ENCODE measurements at places on chromosomes 11 and 22.

GRCh38 chr11:69204941-69205742, 49.4 kb downstream of the SMIM38 start:
- no peak for DNase-seq

GRCh38 chr11:24589064-24589463, 92.2 kb downstream of the LUZP2 start:
- DNase-seq, result no peak

DNA sequence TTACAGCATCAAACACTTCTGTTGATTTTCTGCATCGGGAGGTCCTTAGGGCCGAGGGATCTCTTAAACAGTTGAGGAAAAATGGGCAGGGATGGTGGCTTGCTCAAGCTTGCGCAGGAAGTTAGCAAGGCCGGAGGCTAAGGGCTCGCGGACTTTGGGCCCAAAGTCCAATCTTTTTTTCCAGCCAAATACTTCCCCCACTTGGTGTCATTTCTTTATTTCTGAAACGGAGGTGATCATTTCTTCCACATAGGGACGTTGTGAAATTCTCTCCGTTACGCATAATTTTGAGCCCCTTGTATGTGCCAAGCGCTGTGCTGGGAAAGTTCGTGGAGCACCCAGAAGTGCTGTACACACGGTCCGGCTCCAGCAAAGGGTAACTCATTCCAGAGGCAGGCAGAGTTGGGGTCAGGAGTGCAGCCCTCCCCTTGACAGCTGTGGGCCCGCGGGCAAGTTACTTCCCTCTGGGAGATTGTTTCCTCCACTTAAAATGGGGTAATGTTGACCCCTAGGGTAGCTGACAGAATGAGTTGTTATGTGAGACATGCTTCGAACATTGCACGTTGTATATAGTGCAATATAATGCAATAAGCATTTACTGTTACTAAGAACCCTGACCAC, 809 bp downstream of the MIEF1 start:
- DNase-seq, result no peak

DNA sequence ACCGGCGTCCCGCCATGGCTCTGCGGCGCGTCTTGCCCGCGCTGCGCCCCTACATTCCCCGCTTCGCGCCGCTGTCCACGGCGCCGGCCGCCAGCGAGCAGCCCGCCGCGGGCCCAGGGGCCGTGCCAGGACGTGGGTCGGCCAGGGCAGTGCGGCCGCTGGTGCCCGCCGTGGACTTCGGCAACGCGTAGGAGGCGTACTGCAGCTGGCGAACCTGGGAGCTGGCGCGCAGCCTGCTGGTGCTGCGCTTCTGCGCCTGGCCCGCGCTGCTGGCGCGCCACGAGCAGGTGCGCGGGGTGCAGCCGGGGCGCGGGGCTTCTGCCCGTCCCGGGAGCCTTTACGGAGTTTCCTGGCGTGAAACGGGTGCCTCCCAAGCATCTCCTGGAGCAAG, 20.1 kb downstream of the DGCR6L start:
- DNase-seq, result no peak

GRCh38 chr11:121554552-121554951, 101.8 kb upstream of the SORL1-AS1 start:
- no peak for DNase-seq

- DNase-seq, result no peak
Measured at GRCh38 chr11:45523760-45524159, 141.7 kb downstream of the CHST1 start.

GRCh38 chr11:5808500-5809121, at the start of gene OR52N2:
Gene OR52N2 (plus strand): TSS chr11:5808924. CDS start chr11:5820336, 11,412 bp downstream.
- peak; percentile 43 for DNase-seq

GRCh38 chr22:43983808-43984207, 28.6 kb downstream of the SAMM50 start:
- DNase-seq, result no peak

GRCh38 chr11:119461229-119461963, 38.4 kb upstream of the THY1 start:
- no peak for DNase-seq

DNA sequence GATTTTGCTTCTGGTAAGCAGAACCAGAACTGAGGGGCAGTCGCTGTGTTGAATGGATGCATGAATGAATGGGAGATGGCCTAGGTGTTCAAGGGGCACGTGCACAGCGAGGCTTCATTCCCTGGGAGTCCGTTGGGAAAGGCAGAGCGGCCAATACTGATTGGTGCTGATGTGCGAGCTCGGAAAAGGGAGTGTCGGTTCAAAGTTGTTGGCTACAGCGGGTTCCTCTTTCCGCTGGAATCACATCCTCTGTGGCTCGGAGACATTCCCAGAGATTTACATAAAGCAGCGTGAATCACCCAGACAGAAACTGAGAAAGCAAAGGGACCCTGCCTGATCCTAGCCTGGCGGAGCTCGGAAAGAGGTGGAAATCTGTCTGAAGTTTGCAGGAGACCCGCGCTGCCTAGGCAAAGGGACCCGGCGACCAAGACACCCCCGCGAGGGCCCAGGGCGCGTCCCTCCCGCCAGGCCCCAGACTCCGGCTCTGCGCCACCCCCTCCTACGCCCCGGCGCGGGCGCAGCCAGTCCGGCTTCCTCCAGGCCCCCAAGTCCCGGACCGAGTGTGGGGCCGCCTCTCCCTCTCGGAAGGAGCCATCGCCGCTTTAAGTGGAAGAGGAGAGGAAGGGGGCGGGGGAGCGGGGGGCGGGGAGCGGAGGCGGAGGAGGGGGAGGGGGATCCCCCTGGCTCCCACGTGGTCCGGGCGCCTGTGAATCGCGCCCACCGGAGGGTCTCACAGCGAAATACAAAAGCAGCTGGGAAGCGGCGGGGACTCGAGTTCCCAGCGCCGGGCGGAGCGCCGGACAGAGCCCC, at the start of gene FJX1:
Gene FJX1 (plus strand): TSS at position 774 of the 810 bp plus-strand sequence. CDS start 177 bp downstream, outside the sequence.
- peak; percentile 24 for DNase-seq

DNA sequence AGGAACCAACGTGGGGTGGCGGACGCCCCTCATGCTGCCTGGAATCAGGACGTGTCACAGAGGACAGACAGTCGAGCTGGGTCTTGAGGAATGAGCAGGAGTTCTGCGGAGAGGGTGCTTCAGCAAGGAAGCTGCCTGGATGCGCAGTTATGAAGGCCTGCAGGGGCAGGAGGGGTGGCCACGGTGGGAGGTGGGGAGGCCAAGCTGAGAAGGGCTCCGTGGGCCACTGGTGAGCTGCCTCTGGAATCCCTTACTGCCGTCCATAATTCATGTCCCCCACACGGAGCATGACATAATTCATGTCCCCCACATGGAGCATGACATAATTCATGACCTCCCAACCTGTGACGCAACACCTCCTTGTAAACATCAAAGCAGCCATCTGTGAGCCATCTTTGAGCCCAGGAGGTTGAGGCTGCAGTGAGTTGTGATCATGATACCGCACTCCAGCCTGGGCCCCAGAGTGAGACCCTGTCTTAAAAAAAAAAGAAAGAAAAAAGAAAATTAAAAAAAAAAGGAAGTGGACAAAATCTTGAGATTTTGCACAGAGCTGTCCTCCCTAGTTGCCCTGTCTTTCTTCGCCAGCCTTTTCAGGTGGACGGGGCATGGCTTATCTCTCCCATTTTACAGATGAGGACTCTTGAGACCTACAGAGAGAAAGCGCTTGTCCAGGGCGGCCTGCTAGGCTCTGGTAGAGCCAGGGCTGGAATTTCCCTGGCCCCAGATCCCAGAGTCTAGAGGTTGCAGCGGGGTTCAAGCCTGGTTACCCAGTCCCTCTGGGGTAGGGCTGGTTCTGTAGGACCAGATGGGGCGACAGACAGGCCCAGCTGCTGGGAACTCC, 24.3 kb upstream of the PICK1 start:
- no peak for DNase-seq

DNA sequence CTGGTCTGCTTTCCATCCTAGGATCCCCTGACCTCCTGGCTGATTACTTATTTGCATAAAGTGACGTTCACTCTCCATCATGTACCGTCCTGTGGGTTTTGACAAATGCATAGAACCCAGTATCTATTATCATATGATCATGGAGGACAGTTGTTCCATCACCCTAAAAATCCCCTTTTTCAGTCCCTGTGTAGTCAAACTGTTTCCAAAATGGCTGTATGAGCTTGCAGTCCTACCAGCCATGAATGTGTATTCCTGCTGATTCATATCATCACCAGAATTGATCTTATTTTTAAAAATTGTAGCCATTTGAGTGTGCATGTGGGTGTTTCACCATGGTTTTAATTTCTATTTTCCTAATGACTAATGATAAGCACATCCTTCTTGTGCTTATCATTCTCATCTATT, 108.8 kb downstream of the MPPED1 start:
- DNase-seq, result no peak

DNA sequence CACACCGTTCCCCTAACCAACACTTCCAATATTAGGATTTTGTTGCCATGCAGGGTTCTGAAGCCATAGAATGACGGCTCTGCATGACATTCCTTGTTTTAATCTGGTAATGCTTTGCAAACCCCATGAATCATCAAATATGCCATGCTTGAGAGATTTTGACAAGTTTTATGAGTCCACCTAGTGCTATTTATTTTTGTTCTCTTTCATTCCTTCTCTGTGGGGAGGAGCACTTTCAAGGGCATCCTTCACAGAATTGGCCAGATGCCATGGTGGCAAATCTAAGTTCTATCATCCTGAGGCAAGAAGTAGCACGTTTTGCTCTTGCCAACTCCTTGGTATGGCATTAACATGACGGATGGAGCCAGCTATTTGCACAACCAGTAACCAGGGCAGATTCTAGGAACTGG, 268.4 kb downstream of the FAM76B start:
- DNase-seq, result no peak

DNA sequence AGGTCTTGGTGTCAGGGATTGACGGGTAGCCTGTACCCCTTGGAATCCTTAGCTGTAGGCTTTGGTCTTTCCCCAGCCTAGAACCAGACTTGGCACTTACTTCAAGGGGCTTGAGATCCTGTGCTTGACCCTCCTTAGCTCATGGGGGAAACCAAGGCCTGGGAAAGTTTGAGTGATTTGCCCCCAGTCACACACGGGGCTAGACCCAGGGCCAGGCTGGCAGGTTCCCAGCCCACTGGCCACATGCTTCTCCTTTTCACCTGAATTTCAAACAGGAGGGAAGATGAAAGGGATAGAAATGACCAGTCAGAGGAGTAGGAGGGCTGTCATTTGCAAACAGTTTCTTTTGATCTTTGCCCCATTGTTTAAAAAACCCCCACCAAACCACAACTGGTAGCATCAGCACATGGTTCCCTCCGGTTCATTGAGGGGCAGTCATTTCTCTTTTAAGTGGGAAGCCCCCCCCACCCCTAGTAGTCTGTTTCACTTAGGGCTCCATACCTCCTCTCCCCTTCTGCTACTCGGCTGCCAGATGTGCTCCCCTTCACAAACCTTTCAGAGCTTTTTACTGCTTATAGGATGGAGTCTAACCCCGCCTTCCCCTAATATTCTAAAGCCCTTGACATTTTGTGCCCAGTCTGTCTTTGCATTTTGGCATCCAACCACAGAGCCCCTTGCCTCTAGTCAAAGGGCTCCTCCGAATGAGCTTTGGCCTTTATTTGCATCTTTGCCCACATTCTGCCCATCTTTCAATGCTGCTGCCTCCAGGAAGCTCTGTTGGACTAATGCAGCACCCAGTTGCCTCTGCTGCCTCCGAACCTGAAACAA, 37.6 kb downstream of the ZNRF3 start:
- DNase-seq, result no peak

GRCh38 chr11:20522536-20522935, 76.9 kb upstream of the SLC6A5 start:
- DNase-seq, result no peak

GRCh38 chr11:109911488-109911887, 181.7 kb upstream of the ZC3H12C start:
- no peak for DNase-seq

GRCh38 chr11:65573391-65574079, 1.2 kb downstream of the FAM89B start:
- DNase-seq, result no peak

DNA sequence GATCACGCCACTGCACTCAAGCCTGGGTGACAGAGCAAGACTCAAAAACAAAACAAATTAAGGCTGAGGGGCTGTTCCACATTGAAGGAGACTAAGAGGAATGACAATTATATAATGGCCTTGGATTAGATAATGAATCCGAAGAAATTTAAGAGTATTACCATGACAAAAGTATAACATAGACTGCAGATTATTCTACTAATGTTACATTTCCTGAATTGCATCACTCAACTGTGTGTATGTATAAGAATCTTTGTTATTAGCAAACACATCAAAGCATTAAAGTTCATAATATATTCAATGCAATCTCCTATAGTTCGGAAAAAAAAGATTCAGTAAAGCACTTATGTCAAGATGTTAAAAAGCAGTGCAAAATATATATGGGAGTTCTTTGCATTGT, 27.5 kb downstream of the CSTF3 start:
- DNase-seq, result no peak

GRCh38 chr11:10638316-10638925, 55.1 kb downstream of the IRAG1 start:
- no peak for DNase-seq

DNA sequence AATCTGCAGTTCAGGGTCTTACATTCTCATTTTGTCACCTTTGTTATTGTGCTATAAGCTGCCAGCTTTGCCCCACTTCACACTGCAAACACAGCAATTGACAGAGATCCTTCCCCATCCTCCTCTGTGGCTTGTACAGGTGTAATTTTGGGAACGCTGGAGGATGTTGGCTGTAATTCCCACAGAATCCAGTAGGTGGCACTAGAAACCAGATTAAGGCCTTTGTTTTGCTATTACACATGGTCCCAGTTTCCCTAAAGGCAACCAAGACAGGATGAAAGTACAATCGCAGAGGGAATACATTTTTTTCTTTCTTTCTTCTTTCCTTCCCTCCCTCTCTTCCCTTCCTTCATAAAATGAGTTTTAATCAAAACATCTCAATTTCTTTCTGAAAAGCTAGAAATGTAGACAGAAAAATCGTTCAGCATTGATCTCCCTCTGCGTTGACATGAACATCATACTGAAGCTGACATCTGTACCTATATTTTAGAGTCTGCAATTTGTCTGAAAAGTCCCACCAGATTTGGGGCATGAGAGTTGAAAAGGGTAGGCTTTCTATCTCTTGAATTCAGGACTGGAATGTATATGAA, 21.3 kb upstream of the NELL1 start:
- peak; percentile 4 for DNase-seq
